ENCODE measurements at places on chromosomes 12 and 14. TPM values are rescaled to one million over a fixed set of nuclear protein-coding genes. Genes with fewer than 3 reads are reported as not detected.

The SERPINA3 gene
- 94.5 TPM for polyA plus RNA-seq

The DDX54 gene
- polyA plus RNA-seq = 82.8 TPM

The ULK1 gene
- polyA plus RNA-seq = 5.3 TPM

The TAS2R31 gene
- not detected for polyA plus RNA-seq

The HOXC12 gene
- polyA plus RNA-seq = not detected

The SLC25A47 gene
- 0.22 TPM for polyA plus RNA-seq

The GALNT16 gene
- not detected for polyA plus RNA-seq

The SIX6 gene
- not detected for polyA plus RNA-seq
